ENCODE measurements at places on chromosomes 1 and 21.
A peak's percentile ranks its signal among the peaks of the same experiment; 100 is the strongest.

GRCh38 chr1:43799656-43800635, 92.6 kb downstream of the ST3GAL3 start:
- DNase-seq: peak; percentile 55

DNA sequence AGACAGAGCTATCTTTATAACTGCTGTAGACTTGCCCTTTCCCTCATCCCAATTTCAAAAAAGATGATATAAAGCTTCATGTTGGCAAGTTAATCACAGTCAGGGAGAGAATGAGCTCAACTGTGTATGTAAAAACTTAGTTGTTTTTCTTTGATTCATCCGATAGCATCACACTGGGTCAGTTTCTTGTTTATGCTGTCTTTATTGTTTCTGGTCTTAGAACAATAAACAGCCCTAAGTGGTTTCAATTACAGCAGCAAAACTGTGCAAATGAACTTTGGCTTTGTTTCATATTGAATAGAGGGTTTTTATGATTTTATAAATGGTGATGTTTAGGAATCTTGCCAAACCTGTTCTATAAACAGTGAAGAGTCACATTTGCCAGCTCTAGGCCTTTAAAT, 423.8 kb upstream of the CXADR start:
- no peak for DNase-seq

- DNase-seq: no peak
Measured at GRCh38 chr1:36622741-36623648, 140.3 kb upstream of the CSF3R start.

GRCh38 chr1:43455213-43455889, 1.6 kb upstream of the HYI start:
- no peak for DNase-seq

DNA sequence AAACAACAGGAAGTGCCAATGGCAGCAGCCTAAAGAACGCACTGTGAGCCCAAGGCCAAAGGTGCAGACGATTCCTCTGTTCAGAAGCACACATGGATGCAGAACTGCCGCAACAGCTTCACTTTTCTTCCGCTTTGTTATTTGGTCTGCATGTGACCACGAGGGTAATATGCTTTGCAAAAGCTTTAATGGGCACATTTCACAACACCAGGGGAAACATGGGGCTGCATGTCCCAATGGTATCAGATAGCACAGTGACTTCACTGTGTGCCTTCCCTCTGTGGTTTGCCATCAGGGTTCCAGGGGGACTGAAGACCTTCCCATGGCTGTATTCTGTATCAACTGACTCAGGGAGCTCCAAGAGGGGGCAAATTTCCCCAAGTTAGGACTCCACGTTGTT, 28.3 kb downstream of the THAP3 start:
- DNase-seq: no peak

- DNase-seq: no peak
Measured at GRCh38 chr1:162732094-162732493, 58.4 kb upstream of the HSD17B7 start.

GRCh38 chr21:29130270-29130969, at the start of gene MAP3K7CL:
MAP3K7CL (plus strand) TSS chr21:29130644; CDS start chr21:29133345, 2,701 bp downstream.
- peak; percentile 91 for DNase-seq

DNA sequence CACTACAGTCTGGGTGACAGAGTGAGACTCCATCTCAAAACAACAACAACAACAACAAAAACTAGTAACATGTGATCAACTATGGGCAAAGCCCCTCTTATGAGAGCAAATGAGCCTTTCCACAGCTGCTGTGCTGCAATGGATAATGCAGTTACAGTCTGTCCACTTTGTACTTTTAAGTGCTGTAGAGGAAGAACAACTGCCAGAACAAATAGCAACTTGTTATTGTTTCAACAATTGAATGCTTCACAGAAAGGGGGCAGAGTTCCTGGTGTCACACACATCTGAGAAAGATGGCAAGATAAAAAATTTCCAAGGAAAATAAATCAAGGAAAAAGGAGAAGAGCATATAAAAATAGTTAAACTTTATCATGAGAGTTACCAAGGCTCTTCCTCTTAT, 243.6 kb upstream of the DMRTA2 start:
- DNase-seq: no peak

- DNase-seq: no peak
Measured at GRCh38 chr1:2466270-2466665, 9.8 kb upstream of the PLCH2 start.

DNA sequence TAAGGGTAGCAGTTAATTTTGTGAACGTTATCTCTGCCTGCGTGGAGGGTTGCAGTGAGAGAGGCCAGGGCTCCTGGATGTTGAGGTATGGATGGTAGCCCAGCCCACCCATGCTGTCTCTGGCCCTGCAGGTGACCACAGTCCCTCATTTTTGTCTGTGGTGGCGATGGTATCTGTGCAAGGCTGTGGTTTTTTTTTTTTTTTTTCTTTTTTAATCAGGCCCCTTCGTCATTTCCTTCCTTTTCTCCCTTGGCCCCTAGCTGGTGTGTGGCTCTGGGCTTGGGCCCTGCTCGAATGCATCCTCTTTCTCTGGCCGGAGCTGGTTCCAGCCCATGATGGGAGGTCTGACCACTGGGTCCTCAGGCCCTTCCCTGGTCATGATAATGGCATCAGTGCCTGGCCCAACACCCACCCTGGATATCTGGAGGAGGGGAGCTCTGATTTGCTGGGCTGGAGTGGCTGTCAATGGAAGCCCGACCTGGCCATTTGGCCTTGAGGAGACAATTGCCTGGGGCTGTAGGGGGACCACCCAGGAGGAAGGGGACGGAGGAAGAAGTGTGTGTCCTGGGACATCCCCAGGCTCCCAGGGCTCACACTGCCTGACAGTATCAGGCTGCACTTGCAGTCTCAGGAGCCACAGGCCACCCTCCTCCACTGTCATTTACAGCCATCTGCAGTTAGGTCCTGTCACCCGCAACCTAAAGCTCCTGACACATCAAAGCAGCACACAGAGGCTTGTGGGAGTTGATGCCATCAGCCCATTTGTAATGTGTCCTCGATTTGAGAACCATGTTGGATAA, 8.1 kb upstream of the RNF187 start:
- no peak for DNase-seq

- peak; percentile 47 for DNase-seq
Measured at GRCh38 chr1:61450872-61451571, 273.9 kb downstream of the TM2D1 start.
